Ovary (tissue), 10 donors: ENCODE measurements at places on chromosomes 5 and 9.

GRCh38 chr5:75756981-75757380 is 39.7 kb upstream of the POC5 start:
- DNase-seq = no peak

DNA sequence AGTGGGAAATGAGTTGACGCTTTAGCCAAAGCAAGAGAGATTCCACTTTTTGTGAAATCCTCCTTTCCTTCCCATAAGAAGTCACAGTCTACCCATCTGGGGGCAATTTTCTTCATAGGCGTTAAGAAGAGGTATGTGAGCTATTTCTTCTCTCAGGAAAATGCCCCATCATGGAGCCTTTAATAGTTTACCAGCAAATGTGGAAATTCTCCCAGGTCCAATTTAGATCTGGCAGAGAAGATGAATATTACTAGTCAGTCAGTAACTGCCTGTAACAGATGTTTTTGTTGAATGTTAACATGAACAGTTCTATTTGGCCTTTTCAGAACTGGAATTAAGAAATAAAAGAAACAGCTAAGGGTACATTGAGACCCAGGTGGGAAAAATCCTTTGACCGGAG is 156.4 kb upstream of the RFX3 start:
- DNase-seq = no peak

- DNase-seq = no peak
These were observed 36.7 kb upstream of the ASS1 start for GRCh38 chr9:130407916-130408663.

DNA sequence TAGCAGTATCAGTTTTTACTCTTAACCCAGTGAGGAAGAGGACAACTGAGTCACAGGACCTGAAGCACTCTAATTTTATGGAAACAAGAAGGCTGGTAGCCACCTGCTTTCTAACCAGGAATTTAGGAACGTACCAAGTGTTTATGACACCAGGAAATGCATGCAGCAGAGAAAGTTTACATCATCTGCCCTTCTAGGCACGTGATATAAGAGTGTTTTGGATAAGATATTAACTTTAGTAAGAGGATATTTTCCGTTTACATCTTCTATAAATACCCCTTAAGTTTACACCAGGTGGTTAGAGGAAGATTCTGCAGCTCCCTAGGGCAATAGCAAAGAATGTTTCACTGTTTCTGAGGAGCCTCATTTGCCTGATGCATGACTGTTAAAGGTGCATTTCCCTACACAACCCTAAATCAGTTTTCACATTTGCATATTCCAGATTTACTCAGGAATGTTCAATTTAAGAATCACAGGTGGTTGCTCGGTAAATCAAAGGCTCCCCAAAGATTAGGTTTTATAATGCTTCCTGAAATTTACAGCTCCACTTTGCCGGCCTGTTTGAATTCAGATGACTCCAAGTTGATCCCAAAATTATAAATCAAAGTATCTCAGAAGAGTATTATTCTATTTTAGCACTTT is 1.8 kb downstream of the TSC1 start:
- DNase-seq = no peak

DNA sequence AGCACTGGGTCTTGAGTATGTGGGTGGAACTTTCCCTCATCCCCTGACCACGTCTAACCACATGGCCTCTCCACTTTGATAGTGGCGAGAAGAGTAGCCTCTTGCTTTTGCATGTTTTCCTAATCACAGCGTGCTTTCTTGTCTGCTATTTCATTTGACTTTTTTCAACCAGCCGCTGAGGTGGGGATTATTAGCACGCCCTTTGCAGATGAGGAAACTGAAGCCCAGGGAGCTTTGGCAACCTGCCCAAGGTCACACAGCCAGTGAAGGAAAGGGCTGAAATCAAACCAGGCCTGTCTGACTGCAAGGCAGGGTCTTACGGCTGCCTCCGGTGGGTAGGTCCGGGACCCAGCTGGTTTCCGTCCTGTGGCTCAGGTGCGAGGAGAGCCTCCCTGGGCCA is 106.5 kb upstream of the MSX2 start:
- no peak for DNase-seq

GRCh38 chr9:33225319-33226147 is 14.4 kb upstream of the SPINK4 start:
- peak; percentile 45 for DNase-seq

- DNase-seq = peak; percentile 51
These were observed 27.8 kb upstream of the GRPEL2 start for GRCh38 chr5:149317281-149318048.

- no peak for DNase-seq
These were observed 1.4 kb downstream of the UBAC1 start for GRCh38 chr9:135959814-135960213.
